ENCODE measurements at places on chromosomes 2 and 18.

- DNase-seq = no peak
Observed at GRCh38 chr2:28981016-28981441, at the start of gene TOGARAM2. Gene TOGARAM2, plus strand, starts transcription at chr2:28981298. Its CDS starts 13,537 bp downstream, at chr2:28994835.

DNA sequence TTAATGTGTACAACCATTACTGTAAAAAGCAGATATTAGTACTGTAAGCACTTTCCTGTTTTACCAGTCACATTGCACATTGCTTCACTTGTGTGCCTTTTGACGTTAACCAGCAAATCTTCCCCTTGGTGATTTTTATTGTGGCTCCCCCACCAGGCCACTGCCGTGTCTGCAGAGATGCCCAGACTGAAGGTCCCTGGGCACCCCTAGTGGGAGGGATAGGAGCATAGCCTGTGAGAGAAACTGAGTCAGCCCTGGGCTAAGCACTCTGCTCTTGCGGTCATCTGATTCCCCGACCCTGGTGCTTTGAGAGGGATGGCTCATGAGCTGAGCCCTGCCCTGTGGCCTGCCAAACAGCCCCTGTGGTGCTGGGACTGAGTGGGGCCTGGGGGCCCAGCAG lies 73.4 kb downstream of the INPP4A start:
- DNase-seq = peak; percentile 63

DNA sequence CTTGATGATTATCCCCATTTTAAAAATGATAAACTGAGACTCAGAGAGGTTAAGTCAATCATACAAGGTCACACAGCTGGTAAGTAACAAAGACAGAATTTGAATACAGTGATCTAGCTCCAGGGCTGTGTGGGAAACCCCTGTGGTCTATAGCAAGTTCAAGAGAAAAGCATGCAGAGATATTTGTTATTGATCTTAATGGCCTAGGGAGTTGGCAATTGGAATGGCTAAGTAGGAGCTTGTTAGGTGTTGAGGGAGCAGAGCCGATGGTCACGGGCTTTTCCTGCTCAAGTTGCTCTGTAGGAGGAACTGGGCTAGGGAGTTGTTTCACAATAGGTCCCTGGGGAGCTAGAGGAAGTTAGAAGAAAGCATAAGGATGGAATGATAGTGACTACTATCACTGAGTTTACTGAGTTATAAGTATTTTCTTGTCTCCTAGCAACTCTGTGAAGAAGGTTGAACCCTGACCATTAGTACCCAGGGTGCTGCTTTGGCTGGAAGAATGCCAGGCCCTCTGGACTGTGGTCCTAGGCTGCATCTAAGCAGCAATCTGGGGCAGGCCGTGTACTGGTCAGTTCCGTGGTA lies 30.0 kb downstream of the RNF125 start:
- peak; percentile 28 for DNase-seq

- no peak for DNase-seq
Observed at GRCh38 chr2:191995285-191995684, 148.4 kb upstream of the CAVIN2 start.

DNA sequence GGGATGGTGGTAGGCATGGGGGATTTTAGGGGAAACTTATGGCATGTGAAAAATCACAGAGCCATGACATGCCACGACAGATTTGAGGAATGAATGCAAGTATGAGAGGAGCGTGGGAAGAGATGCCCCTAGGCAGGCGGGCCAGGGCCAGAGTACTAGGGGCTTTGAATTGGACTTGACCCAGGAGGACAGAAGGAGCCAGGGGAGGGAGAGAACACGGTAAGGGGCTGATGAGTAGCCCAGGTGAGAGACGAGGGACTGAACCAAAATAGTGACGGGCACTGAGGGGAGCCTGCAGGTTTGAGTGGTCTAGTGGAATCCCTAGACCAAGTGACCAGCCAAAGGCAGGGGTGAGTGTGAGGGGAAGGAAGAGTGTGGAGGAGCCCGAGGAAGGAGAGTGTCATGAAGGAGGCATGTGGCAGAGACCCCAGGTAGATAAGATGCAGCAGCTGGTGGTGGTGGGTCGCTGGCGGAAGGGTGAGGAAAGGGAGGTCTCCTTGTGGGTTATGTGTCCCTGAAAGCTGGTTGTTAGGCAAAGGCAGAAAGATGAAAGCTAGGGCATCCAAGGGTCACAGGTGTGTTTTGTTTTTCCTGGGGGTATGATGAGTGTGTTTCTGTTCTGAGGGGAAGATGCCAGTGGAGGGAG lies 48.7 kb downstream of the ZBTB7C start:
- no peak for DNase-seq
